Activated CD8-positive, alpha-beta memory T cell treated with anti-CD3 and anti-CD28 coated beads, Interleukin-2, amount 10 ng/mL, durations not matched to agents 7 days and 5 days (primary cell): ENCODE measurements at places on chromosomes 3 and 15.

- DNase-seq, result no peak
Measured at GRCh38 chr15:52417521-52417920, 111.2 kb downstream of the MYO5A start.

DNA sequence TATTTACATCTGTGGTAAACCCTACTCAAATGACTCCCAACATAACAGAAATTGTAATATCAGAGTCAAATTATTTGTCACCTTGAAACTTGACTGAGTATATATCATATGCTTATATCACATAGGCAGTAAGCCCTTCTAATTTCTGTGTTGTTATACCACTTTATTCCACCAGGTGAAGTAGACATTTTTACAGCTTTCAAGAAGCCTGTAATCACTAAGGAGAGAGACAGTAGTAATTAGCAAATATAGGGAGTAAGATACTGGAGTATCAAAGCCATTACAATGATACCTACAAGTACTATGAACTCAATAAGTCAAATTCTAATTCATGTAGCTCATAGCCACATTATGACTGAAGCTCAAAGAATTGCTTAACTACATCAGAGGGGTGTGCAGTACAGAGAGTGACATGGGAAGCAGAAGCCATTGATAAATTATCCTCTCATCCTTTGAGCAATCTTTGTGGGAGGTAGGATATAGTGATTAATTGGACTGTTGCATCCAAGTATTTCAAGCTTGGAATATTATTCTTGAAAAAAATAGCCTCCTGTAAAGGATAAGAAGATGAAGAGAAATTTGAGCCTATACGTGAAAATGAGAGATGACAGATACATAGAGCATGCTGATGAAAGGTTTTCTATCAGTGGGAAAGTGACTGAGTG is 1005.9 kb downstream of the ZPLD1 start:
- no peak for DNase-seq

DNA sequence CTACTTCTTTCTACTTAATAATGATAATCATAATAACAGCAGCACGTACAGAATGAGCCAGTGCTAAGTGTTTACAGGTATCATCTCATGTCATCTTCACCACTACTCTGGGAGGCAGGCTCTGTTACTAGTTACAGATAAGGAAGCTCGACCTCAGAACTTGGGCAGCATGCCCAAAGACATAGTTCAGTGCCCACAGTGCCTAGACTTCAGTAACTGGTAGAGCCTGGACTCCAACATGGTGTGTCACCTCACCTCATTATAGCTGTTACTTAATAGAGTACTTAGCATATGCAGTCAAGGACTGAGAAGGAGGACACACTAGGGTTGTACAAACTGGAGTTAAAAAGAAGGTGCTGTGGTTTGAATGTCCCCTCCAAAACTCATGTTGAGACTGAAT is 7.6 kb downstream of the GADL1 start:
- DNase-seq, result no peak

DNA sequence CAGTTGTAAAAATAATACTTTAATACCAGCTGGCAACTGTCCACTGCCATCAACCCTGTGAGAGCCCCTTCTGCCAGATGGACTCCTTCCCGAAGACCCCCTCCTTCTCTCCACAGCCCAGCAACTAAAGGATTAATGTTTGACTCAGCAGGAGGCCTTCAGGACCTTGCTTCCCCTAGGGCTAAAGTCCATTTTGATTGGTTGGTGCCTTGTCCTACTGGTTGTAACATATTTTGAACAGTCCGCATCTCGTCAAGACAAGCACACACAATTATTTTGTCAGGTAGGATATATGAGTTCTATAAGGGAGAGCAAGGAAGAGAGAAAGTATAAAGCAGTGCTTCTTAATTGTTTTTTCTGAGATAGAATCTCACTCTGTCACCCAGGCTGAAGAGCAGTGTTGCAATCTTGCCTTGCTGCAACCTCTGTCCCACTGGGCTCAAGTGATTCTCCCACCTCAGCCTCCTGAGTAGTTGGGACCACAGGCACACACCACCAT is 18.6 kb downstream of the ACOX2 start:
- DNase-seq, result no peak

- peak; percentile 67 for DNase-seq
Measured at GRCh38 chr3:138935863-138936740, 10.8 kb downstream of the FOXL2 start.

- DNase-seq, result no peak
Measured at GRCh38 chr3:120446891-120447668, 3.7 kb downstream of the FSTL1 start.

DNA sequence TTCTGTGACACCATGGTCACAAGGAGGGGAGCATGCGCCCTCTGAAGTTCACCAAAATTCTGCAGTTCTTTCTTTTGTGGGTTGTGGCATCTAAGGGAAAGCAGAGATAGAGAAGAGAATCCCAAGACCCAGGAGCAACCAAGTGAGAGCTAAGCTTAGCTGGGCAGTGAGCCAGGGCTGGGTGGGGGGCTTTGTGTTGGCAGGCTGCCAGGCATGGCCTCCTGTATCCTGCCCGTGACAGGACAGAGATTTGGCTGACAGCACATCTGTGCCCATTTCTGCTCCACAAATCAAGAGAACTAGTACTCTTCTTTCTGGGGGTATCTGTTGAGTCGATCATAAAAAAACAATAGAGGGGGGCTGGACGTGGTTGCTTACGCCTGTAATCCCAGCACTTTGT is 66.2 kb downstream of the NMNAT3 start:
- DNase-seq, result no peak

DNA sequence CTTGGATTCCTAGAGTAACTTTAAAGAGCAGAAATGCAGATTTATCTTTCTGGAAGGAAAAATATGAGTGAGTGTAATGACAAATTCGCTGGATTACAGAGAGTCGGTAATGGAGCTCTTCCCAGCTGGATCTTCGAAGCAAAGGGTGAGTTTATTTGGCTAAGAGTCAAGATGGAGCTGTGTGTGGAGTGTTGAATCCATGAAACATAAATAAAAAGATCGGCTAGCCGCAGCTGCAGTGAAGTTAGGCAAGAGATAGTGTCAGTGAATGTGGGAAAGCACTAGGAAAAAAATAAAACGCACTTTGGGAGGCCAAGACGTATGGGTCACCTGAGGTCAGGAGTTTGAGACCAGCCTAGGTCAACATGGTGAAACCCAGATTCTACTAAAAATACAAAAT is 10.3 kb downstream of the NAALADL2 start:
- no peak for DNase-seq

- DNase-seq, result no peak
Measured at GRCh38 chr15:27414168-27414870, 443.3 kb downstream of the GABRG3 start.

DNA sequence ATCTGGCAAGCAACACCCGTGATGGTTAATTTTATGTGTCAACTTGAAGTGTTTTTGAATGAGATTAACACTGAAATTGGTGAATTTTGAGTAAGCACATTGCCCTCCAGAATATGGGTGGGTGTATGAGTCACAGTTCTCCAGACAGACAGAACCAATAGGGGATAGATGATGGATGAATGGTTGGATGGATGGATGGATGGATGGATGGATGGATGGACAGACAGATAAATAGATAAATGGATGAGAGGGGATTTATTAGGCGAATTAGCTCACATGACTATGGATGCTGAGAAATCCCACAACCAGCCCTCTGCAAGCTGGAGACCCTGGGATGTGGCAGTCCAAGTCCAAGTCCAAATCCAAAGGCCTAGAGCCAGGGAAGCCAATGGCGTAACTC is 5.4 kb upstream of the VWA5B2 start:
- DNase-seq, result no peak

DNA sequence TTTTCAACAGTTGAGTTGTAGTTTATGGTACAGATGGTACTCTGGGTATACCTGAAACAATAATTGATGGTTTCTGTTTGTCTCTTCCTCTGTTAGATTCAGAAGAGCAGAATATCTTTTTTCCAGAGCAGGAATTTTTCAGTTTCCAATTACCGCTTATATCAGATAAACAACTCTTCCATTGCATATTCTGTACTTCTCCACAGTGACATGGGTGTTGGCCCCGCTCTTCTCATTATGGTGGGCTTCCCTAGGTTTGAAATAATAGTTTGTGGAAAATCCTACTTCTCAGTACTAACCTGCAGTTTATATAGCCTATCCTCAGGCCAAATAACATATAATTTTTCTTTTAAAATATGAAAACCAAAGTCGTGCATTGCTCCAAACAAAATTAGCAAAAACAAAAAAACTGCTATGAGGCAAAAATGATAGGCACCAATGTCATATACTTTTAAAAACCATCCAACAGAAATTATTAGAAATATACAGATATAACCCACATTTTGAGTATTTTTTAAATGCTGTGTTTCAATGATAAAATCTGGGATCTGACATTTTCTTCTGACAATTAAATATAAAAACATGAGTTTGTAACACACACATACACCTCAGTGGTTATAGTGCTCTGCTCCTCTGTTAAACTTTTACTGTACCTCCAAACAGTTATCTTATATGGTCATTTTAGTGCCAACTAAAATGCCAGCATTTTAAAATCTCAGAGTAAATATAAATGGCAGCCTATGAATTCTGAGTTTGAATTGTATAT is 56.8 kb downstream of the CMSS1 start:
- DNase-seq, result no peak

GRCh38 chr3:151775314-151776258 is 38.3 kb upstream of the AADAC start:
- no peak for DNase-seq

- DNase-seq, result no peak
Measured at GRCh38 chr3:149010966-149011365, 19.6 kb downstream of the GYG1 start.

GRCh38 chr15:27792756-27793264 is 306.3 kb downstream of the OCA2 start:
- no peak for DNase-seq
